ENCODE measurements at places on chromosomes 6 and 20.

- DNase-seq: no peak
Observed at GRCh38 chr6:169843991-169844390, 92.6 kb downstream of the ERMARD start.

GRCh38 chr6:33469661-33470060 is 15.3 kb downstream of the ZBTB9 start:
- DNase-seq: no peak

DNA sequence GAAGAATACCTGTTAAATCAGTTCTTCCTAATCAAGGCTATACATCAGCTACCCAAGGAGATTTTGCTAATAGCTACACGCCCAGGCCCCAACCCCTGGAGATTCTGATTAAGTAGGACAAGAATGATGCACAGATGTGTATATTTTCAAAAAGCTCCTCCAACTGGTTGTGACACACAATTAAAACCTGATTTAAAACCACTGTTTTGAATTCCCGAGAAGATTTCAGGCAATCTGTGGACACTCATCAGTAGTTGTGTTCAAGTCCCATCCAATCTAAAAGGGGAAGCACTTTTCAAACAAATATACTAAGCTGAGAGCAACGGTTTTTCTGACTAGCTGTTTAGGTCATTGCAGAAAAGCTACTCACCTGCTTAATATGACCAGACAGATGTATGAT is 118.9 kb upstream of the NHSL1 start:
- no peak for DNase-seq

DNA sequence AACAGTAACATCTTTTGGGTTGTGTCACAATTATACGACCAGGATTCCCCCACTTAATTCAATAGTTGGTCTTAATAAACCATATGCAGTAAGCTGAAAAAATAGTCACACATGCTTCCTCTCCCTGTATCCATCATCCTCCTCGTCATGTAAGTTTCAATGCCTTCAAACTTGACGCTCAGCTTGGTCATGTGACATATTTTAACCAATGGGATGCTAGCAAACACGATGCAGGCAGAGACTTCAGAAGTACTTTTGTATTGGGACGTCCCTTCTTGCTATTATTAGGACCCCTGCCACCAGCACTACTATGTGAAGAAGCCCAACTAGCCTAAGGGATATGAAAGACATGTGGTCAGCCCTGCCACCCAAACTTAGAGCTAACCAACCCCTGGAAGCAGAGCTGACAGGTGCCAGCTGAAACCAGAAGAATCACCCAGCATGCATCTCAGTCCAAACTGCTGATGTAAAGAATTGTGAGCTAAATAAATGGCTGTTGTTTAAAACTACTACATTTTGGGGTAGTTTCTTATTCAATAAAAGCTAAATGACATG is 49.3 kb downstream of the CGA start:
- no peak for DNase-seq

DNA sequence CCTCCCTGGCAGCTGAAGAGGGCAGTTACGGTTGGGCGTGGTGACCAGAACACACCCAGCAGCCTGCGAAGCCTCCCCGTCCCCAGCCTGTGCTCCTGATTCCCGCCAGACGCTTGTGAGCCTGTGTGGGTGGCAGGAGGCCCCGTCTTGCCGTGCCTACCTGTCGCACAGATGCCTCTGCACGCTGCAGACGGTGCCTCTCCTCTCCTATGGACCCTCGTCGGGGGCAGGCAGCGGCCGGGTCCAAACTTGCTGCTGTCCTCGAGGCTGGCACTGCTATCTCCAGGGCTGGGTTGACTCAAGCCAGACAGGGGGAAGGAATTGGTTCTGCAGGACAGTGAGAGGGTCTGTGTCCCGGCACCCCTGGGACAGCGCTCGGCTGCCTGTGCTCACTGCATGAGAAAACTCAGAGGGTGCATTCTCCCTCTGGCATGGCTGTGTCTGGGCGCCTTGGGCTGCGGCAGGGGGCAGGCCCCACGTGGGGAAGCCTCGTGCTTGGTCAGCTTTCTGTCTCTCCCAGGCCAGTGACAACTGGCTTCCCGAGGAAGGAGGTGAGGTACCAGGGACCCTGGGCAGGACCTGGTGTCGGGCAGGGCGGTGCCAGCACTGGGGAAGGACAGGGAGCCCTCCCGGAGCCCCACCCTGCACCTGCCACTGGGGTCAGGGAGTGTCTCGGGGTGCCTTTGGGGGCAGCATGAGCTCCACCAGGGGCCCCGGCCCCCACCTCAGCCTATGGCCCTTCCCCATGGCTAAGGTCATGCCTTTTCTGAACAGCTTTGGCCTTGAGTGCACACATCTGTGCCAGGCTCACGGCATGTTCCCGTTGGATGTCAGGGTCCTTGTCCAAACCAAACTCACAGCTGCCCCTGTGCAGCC is 127.5 kb downstream of the TAF4 start:
- peak; percentile 49 for DNase-seq

DNA sequence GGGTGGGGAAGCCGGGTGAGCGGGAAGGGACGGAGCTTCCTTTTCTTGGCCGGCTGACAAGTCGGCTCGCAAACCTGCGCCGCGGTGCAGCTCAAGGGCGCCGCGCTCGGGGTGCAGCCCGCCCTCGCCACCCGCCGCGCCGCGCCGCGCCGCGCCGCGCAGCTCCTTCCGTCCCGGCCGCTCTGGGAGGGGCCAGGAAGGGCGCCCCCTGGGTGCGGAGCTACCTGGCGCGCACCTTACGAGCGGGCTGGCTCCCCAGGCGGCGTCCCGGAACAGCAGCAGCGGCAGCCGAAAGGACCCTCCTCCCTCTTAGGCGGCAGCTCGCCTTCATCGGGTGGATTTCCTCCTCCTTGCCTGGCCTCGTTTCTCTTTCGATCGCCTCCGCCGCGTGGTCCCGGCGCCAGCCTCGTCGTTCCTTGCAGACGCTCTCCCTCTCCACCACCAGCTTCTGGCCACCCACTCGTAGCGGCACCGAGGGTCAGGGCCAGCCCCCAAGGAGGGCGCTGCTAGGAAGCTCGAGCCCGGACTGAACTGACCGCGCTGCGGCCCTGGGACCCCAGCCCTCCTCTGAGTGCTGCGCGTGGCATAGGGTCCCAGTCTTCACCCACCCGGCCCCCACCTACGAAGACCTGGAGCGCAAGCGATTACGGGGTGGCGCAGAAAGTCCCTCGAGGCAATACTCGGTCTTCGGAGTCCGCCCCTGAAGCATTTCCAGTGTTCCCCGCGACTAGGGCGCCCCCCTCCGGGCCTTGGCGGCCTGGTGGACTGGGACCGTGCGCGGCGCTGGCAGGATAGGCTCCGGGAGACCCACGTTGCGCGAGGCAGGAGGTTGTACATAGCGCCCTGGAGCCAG is at the start of gene MAP3K5:
TSS of gene MAP3K5 (minus strand) at position 68 of the 853 bp plus-strand sequence. CDS start 320 bp downstream, outside the sequence.
- peak; percentile 94 for DNase-seq

- DNase-seq: no peak
Observed at GRCh38 chr20:24604966-24605665, 135.7 kb downstream of the SYNDIG1 start.
